ENCODE measurements at places on chromosomes 13 and 19.

DNA sequence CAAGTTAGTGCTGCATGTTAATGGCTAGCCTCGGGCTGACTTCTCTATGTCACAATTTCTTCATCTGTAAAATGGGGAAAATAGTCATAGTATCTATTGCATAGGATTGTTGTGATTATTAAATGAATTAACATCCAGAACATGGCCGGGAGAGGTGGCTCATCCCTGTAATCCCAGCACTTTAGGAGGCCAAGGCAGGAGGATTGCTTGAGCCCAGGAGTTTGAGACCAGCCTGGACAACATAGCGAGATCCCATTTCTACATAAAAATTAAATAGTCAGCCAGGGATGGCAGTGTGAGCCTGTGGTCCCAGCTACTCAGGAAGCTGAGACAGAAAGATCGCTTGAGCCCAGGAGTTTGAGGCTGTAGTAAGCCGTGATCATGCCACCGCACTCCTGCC, 21.8 kb upstream of the FBL start:
- no peak for DNase-seq

- no peak for DNase-seq
These were observed 5.9 kb upstream of the CIRBP start for GRCh38 chr19:1263188-1263587.

DNA sequence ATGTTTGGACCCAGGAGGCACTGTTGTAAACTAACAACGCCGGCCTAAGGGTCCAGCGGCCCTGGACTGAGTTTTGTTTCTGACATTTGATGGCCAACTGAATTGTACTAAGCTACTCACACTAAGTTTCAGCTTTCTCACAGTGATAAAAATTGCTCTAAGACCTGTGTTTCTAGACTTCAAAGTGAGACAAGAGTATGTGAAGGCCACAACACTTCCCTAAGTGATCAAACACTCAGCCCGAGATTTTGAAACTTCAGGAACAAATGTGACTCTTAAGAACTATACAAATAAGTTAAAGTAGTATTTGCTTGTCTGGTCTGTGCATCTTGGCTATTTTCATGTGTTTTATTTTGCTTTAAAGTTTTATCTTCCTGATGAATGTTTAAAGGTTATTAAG, 30.2 kb downstream of the EFNB2 start:
- DNase-seq, result no peak

GRCh38 chr13:95100525-95101433, 200.5 kb downstream of the ABCC4 start:
- no peak for DNase-seq
